ENCODE measurements at places on chromosomes 3 and 15.
A peak's percentile ranks its signal among the peaks of the same experiment; 100 is the strongest.

DNA sequence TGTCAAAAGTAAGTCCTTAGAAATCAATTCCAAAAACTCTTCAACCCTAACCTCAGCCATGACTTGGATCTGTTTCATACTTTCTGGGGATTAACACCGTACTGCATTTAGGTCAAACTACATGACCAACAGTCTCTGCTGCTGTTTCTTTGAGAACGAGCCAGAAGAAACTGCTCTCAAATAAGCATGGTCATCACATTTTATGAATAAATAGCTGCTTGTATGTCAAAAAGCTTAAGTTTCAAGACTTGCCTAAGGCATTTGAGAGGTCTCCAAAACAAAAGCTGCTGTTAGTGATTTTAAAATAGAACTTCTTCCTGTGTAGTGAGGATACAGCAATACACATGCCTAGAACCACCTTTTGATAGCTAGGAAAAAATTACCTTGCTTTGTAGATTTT lies 166.3 kb upstream of the CHRM5 start:
- no peak for DNase-seq

DNA sequence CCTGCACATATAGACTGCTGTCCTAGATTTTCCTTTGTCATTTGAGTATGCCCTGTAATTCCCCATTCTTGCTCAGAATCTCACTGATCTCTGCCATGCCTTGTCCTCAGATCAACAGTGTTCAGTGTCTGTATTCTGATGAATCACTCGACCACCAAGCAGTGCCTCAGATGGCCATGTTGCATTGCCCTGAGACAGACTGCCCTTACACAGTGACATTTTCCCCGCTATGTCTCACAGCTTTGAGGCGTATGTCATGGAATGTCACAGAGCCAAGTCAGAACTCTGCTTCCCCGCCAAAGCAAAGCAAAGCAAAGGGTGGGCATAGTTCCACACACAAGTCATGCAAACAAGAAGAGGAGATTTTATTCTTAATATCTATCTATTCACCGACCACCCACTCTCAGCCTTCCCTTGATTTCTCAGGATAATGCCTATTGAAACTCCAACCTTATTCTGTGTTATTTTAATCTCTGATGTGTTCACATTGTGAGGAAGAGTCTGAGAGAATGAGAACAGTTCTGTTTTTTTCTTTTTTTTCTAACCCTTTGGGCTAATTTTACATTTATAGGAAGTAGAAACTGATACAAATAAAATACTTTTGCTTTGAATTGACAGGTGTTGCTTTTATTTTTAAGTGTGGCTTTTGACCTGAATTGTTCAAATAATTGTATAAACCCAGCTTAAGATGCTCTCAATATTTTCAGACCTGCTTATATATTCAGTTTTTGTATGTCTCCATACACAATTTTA lies 16.9 kb upstream of the PSMD6 start:
- no peak for DNase-seq

DNA sequence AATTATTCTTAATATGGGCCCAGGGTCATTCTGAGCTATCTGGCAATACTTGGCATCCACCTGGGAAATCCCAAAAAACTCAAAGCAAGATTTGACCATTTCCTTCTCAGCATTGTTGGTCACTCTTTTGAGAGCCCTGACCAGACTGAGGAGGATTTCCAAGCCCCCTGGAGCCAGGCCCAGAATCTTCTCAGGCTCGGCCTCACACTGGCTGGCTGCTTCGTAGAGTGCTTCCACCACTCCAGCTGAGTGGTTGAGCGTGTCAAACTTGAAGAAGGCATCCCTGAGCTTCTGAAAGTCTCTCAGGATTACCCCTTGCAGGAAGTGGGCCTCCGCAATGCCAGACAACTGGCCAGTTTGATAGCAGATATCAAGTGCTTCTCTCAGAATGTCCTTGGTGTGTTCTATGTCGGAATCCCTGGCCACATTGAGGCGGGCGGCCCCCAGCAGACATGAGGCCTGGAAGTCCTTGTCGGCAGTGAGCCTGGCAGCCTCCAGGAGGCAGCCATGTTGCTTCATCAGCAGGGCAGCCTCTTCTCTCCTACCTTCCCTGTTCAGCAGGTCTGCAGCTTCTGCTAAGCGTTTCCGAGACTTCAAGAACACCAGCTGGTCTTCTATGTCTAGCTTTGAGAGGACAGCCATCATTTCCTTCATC lies 68.9 kb upstream of the DCLK3 start:
- no peak for DNase-seq

DNA sequence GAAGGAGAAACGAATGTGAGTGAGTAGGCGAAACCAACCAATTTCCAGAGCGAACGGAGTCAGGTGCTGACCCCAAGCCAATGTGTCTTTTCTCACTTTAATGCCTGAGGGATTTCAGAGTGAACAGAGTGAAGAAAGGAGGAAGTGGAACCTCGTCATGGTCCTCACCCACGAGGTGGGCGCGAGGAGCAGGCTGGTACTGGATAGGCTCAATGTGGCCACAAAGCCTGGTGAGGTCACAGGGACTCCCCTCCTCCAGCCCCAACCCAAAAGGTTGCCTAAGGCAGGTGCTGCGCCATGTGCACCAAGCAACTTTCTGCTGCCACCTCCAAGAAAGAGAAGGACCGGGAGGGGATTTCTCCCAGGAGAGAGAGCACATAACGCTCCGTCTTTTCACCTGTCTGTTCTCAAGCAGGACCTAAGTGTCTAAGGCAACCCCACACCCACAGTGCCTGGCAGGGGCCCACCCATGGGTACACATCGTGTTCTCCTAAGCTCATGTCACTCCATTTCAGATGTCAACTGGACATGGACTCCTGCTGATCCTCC lies 3.8 kb downstream of the NRROS start:
- DNase-seq = peak; percentile 41

DNA sequence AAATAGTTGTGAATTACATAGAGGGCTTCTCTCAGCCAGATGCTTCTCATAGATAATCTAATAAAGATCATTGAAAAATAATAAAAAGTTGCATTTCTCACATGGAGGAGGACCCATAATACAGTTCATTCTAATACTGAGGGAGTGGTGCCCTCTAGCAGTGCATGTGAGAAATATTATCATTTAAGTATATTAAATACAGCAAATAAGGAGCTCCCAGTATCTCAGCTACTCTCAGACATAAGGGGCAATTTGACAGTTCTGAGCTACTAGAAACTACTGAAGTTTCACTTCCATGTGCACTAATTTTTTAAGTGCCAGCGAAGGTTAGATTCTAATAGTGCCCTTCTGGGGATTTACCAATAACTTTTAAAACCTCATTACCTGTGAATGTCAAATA lies 188.3 kb downstream of the IL5RA start:
- DNase-seq = peak; percentile 70

GRCh38 chr3:114307832-114308231 lies 14.0 kb downstream of the TIGIT start:
- DNase-seq = no peak

GRCh38 chr3:47685037-47685436 lies 96.7 kb downstream of the SMARCC1 start:
- no peak for DNase-seq

GRCh38 chr3:59064276-59064675 lies 14.5 kb upstream of the CFAP20DC start:
- no peak for DNase-seq

DNA sequence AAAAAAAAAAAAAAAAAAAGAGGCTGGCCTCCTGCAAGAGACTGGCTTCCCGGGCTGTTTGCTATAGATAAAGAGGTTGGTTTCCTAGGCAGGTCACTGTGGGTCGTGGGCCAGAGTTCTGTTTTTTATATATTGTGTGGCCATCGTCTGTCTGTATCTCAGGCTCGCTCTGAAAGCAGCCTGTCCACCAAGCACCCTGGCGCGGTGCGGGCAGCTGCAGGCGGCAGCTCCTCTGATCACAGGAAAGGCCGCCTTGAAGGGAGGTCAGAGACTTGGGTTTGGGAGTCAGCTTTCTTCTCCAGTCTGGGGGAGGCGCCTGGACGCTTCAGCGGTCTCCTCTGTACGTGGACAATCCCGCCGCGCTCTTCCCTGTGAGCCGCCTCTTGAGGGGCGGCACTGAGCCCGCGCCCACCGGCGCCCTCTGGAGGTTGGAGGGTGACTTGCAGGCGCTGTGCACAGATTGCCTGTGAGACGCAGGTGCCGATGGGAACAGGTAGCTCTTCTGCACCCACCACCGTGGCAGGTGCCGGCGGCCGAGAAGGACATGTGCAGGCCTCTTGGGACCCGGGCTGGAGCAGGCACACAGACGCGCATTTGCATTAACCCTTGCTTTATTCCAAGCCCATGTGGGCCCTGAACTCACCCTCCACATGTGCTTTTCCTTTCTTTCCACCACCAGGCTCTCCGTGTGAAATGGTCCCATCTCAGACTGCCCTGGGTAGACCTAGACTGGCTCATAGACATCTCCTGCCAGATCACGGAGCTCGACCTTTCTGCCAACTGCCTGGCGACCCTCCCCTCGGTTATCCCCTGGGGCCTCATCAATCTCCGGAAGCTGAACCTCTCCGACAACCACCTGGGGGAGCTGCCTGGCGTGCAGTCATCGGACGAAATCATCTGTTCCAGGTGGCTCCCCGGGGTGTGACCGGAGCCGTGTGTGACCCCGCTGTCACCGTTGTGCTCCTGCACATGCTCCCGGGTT lies 89.3 kb downstream of the LRRK1 start:
- peak; percentile 74 for DNase-seq
